AG04450 (cell line): ENCODE measurements at places on chromosomes 12 and 14. TPM values are rescaled to one million over a fixed set of nuclear protein-coding genes. Genes with fewer than 3 reads are reported as not detected.

GRCh38 chr14:85380881-85381280, 149.1 kb upstream of the FLRT2 start:
- no peak for DNase-seq

GRCh38 chr12:54991161-54991990, 6.8 kb upstream of the TESPA1 start:
- no peak for DNase-seq

- DNase-seq: no peak
Observed at GRCh38 chr14:26078561-26078960, 519.3 kb downstream of the NOVA1 start.

DNA sequence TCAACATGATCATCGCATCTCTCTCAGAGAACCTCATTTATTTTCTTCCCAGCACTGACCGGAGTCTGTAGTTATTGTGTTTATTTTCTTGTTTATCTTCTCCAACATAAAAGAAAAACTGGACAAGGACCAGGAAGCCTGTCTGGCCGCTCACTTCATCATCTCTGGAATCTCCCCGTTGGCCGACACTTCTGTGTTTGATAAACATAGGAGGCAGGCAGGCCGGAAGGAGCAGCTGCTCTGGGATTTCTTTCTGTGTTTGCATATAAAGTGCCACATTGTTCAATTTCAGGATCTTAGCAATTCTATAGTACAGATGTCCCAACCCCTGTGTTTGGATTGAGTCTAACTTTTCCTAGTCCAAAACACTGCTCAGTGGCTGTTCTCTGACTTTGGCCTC, 53.3 kb downstream of the ACACB start:
- no peak for DNase-seq

DNA sequence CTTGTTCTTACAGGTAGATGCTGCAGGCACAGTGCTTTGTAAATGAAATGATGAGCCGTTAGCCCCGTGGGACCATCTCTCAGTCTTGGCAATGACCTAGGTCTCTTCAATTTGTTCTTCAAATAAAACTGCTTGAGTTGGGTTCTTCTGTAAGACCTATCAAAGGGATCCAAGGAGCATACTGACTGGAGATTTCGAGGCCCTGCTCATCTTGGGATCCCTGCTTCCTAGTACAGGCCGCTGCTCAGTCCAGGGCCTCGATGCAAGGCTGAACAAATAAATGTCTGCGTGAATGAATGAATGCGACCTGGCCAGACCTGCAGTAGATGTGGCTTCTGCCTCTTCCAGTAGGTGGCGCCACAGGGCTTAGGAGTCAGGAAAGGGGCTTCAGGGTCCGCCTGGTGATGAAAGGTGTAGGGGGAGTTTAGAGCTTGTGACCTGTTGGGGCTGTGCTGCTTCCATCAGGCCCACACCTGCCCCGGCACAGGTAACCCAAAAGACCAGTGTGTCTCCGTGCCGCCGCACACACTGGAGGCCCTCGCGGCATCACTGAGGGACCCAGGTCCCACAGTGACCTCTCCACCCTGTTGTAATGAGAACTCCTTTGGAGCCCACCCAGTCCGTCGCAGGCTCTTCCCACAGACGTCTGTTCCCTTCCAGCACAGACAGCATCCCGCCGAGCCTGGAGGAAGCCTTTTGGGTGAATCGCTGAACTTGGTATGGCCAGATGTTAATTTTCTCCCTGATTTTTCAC, 4.4 kb downstream of the CACNA1C start:
- DNase-seq: no peak

Gene SERPINA10
- polyA plus RNA-seq: not detected in 2 replicates

DNA sequence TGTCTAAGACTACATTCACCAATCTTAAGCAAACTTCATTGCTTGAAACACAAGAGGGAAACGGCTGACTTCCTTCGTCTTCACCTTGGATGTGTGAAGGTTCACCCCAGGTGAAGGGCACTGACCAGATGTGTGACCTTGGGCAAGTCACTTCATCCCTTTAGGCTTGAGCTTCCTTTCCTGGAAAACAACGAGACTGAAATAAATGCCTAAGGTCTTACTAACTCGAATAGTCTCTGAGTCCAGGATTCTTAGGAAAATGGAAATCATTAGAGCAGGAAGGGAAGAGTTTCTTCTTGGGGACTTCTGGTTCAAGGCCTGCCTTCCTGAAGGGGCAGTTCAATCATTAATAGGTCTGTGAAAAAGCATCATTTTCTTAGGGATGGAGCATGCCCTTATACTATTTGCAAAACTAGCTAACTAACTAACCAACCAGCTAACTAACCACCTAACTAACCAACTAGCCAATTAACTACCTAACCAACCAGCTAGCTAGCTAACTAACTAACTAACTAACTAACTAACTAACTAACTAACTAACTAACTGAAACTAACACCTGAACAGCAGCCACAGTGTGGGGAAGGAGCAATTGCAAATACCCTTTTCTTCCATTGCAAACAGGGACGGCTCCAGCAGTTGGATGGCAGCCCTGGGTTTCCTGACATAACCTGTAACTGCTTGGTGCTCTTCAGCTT, 31.5 kb upstream of the EMP1 start:
- no peak for DNase-seq

- no peak for DNase-seq
Observed at GRCh38 chr12:75852143-75852542, 179.4 kb downstream of the PHLDA1 start.

DNA sequence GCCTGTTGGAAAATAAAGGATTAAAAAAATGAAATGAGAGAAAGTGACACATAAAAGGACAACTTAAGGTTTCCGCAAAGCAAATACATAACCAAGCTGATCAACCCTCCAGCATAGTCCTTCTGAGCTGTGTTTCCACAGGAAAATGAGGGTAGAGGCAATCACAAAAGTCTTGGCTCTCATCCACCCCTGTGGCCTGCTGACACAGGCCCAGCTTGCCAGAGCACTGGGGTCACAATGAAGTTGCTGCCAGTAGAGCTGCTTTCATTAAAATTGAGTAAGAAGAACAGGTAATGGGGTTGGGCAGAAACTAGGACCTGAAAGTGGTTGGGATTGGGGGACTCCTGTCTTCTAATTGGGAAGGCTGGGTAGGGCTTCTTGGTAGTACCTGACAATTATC, 65.9 kb downstream of the RERG start:
- no peak for DNase-seq

- no peak for DNase-seq
Observed at GRCh38 chr12:66648033-66648735, 30.7 kb downstream of the GRIP1 start.

DNA sequence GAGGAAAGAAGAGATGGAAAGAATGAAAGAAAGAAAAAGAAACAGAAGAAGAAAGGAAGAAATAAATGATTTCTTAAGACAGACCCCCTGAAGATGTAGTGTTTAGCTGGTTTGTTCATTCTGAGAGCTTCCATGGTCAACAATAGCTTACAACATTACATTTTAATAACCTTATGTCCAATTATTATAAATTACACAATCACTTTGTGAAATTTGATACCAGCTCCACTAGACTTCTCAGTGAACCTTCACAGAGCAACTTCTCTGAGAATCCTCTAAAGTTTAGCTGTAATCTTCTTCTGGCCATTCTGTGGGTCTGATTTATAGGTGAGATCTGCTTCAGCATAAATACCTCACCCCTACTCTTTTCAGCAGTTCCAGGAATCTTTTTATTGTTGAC, 27.9 kb downstream of the SIX1 start:
- no peak for DNase-seq

Gene SRRM4
- not detected in 2 replicates for polyA plus RNA-seq

Gene SINHCAF
- polyA plus RNA-seq: 22.8 and 31.6 TPM in 2 replicates

DNA sequence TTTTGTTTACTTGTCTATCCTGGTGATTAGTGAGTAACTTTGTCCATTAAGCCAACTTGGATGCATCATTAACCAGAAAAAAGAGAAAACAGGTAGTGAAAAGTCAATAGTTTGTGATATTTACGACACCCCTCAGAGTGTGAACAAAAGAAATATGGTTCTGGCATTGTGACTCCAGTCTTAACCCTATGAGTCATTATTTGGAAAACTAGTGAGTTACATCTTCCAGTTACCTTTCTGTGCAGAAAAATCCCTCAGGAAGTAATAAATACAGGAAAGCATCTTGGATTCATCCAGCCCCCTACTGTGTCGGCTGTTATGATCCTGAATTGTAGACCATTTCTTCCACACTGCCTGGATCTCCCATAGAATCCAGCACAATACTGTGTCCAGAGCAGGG, 379.1 kb downstream of the GALC start:
- DNase-seq: no peak

DNA sequence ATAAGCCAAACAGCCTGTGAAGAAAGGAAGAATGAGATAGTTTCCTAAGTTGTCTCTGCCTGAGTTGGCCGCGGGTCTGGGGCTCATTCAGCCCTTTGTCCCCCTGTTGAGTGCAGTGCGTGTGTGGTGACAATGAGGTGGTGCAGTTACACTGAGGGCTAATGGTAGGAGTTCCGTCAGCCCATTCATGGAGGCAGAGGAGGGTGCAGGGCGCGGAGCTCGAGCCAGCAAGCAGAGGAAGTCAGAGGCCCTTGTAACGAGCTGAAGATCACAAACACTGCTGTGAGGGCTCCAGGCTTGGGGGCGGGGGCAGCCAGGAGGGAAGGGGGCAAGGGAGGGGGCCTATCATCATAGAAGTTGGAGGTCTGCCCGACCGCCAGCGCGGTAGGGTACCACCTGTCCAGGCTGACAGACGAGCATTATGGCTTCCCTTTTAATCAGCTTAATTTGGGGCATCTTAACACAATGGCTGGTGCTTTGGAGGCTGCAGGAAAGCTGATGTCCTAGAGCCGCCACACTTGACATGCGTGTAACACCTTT, 20.5 kb downstream of the CCND2 start:
- DNase-seq: no peak

GRCh38 chr14:56996721-56997399, 186.6 kb upstream of the OTX2 start:
- DNase-seq: no peak

GRCh38 chr14:59777006-59777579, 93.5 kb downstream of the RTN1 start:
- DNase-seq: no peak

- DNase-seq: peak; percentile 20
Observed at GRCh38 chr12:29041621-29042020, 107.5 kb upstream of the FAR2 start.

Gene FGF23
- not detected in 2 replicates for polyA plus RNA-seq

DNA sequence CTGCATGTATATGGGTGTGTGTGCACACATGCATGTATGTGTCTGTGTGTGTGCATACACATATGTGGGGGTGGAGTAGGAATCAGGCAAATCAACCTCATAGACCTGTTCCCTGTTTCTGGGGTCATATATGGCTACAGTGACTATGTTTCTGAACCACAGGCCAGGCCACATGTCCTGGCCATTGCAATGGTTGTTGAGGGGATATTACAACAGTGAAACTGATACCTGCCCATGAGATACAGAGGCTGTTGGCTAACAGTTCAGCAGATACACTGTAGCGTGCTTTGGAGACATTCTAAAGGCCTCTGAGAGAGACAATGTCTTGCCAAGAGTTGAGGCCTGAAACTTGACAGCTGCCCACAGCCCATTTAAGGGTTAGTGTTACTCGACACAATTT, 47.3 kb upstream of the FOS start:
- no peak for DNase-seq

- DNase-seq: no peak
Observed at GRCh38 chr12:69331519-69331908, 16.7 kb upstream of the LYZ start.

GRCh38 chr14:105473033-105473676, 1.5 kb upstream of the CRIP2 start:
- no peak for DNase-seq

- DNase-seq: no peak
Observed at GRCh38 chr14:70801836-70802235, 7.5 kb downstream of the MAP3K9 start.

Gene PIP4P1
- polyA plus RNA-seq: 24.5 and 29.9 TPM in 2 replicates

- DNase-seq: no peak
Observed at GRCh38 chr14:61524211-61524806, 171.0 kb upstream of the HIF1A start.

Gene PLD4
- polyA plus RNA-seq: 0.01 TPM in 2 replicates

GRCh38 chr12:90393089-90393488, 561.9 kb downstream of the CCER1 start:
- DNase-seq: no peak

- DNase-seq: no peak
Observed at GRCh38 chr12:46414591-46415268, 42.2 kb upstream of the SLC38A2 start.

- no peak for DNase-seq
Observed at GRCh38 chr14:50335989-50336824, 24.1 kb downstream of the DMAC2L start.

Gene KLHDC1
- polyA plus RNA-seq: 0.63 and 1.2 TPM in 2 replicates

- DNase-seq: no peak
Observed at GRCh38 chr14:68637106-68638021, 155.5 kb downstream of the ZFP36L1 start.

DNA sequence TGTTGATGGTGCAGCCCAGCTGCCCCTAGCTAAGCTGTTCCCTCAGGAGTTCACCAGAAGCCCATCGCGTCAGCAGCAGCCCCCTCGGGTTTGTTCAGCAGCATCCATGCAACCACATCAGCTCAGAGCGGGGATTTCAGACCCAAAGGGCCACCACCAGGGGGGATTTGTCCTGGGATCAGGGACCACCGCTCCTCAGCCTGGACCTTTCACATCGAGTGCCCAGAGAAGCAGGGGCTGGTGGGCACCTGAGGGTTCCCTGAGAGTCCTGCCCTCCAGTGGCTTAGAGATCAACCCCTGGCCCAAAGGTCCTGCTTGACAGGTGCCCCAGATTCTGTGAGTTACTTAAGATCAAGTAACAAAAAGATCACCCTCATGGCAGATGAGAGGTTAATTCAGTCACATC, 65.9 kb upstream of the C14orf180 start:
- no peak for DNase-seq

Gene CIT
- 6.0 and 6.3 TPM in 2 replicates for polyA plus RNA-seq

DNA sequence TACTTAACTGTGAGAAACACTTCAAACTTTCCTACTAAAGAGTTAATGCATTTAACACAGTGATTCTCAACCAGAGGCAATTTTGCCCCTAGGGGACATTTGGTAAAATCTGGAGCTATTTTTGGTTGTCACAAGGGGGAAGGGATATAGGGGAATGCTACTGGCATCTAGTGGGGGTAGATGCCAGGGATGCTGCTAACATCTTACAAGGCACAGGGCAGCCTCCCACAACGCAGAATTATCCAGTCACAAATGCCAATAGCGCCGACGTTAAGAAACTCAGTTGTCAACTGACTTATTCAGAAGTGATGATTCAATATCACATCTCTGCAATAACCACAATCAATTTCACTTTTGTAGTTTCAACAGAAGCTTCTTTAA, 2.0 kb downstream of the EEA1 start:
- DNase-seq: no peak

DNA sequence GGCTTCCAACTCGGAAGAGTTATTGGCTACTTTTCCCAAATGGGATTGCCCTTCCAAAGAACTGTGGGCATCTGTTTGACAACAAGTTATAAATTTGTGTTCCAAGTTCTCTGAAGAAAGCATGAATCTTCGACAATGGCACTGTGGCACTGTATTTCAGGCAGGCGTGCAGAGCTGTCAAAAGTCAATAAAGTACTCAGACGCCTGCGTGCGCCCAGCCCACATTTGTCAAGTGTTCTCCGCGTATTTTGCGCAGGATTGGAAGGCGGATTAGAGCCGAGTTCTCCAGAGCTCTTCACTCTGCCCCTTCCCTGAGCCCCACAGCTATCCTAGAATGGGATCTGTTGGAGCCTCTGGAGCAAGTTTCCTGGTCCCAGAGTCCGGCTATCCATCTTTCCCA, 103.2 kb downstream of the SLC25A47 start:
- no peak for DNase-seq

GRCh38 chr14:75069121-75069810, at the start of gene ZC2HC1C:
Gene ZC2HC1C, plus strand, starts transcription at chr14:75069641. Its CDS starts 933 bp downstream, at chr14:75070574.
- DNase-seq: no peak
